ENCODE measurements at places on chromosomes 4 and X. TPM values are rescaled to one million over a fixed set of nuclear protein-coding genes. Genes with fewer than 3 reads are reported as not detected.

The ADAD1 gene
- total RNA-seq, result not detected

DNA sequence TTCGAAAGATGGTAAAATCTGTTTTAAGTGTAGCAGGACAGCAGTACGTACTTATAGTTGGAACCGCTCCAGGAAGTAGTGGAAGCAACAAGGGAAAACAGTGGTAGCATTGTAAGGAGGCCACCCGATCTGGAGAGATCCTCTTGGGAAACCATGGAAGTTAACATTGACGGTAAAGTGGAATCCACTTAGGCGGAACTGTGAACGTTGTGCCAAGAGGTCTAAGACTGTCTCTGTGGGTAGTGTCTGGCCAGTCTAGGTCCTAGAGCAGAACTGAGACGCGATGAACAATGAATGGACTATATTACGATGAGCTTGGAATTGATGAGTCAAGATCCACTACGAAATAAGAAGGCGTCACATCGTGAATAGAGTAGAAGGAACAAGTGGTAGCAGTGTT, 124.0 kb downstream of the TENM3 start:
- DNase-seq, result no peak

DNA sequence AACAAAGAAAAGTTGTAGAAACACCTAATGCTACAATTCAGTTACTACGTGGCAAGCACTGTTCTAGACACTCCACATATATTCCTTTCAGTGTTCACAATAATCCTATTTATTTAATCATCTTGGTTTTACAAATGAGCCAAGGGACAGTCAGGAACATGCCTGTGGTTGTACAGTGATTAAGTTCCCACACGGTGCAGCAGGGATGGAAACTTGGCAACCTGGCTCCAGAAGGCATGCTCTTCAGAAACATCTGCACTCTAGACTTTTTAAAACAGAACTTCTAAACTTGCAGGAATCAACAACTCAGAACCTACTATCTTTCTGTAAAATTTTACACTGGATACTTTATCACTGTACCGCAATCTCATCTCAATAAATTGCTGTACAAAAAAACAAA, 32.1 kb downstream of the TAPT1 start:
- DNase-seq, result no peak

GRCh38 chr4:67910585-67910905, 26.7 kb upstream of the TMPRSS11D start:
- no peak for DNase-seq

The SAGE1 gene
- not detected for total RNA-seq

Data from dorsolateral prefrontal cortex (tissue), 122 donors.